ENCODE measurements at places on chromosomes 12 and 14.

DNA sequence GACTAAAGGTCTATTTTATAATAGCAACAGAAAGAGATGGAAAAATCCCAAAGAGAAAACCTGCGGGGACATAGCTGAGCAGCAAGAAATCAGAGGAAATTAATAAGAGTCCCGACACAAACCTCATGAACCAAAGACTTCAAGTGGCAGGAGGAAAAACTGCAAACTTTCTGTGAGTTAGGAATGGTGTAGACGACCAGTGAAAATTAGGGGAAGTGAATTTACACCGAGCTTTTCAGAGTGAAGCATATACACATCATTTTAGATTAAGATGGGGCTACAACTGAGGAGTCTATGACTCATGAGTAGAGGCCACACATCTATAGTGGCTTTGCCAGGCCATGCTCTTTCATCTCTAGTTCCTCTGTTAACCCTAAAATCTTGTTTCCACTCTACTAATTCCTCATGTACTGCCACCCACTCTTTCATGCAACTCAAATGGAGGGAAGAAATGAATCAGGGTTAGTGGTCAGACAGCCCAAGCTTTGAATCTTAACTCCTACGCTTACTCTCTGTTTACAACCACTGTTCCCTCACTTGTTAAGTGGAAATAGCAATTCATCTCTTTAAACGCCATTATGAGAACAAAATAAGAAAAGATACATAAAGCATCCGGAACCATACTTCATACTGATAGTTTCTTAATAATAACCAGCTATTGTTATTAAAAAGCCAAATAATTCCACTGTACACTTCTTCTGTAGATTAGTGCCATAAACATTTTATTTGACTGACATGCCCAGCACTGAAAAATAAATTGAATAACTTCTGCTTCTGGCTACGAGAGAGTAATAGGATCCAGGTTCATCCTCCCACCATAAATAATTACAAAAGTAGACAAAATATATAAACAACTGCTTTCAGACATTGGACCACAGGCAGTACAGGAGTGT is 219.3 kb downstream of the RMST start:
- no peak for ATAC-seq

DNA sequence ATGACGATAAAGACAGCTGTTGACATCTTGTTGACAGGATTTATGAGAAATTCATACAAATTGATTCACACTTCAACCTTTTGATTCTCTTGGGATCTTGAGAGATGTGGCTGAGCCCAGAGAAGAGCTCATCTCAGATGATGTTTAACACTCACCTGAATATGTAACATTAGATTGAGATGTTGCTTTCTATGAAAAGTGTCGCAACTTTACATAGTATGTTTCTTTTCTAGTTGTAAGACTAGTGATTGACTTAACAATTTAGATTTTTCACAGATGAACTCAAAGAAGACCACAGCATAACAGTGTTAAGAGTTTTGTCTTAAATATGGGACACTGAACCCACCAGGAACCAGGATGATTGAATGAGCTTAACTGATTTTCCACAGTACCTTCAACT is 40.6 kb upstream of the P2RX7 start:
- ATAC-seq: no peak

DNA sequence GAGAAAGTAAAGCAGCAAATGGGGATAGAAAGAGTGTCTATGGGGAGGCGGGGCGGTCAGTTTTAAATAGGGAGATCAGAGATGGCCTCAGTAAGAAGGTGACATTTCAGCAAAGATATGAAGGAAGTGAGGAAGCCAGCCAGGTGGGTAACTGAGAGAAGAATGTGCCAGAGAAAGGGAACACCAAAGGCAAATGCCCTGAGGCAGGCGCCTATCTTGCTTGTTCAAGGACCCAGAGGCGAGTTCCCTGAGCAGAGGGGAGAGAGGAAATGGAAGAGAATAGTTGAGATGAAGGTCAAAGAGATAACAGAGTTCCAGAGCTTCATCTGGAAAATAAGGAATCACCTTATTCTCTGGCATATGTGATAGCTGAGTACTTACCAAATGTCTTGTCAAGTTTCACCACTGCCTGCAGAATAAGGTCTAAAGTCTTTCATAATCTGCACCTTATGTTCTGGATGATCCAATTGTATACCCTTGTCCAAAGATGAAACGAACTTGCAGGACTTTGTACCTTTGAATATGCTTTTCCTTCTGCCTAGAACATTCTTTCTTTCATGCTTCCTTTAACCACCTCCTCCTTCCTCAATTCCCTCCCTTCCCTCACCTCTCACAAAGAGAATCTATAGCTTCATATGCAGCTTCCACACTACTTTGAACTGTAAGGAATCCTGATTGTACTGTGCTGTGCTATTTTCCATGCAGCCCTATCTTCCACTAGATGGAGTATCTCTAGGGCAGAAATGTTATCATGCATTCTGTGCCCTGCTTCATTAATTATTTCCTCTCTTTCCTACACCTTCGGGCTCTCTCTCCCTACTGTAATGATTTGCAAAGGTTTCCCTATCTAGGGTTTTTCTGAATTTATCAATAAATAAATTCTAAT is 38.5 kb downstream of the GNPTAB start:
- peak; percentile 71 for ATAC-seq

- ATAC-seq: no peak
These were observed 73.4 kb upstream of the CLEC14A start for GRCh38 chr14:38329246-38329645.

DNA sequence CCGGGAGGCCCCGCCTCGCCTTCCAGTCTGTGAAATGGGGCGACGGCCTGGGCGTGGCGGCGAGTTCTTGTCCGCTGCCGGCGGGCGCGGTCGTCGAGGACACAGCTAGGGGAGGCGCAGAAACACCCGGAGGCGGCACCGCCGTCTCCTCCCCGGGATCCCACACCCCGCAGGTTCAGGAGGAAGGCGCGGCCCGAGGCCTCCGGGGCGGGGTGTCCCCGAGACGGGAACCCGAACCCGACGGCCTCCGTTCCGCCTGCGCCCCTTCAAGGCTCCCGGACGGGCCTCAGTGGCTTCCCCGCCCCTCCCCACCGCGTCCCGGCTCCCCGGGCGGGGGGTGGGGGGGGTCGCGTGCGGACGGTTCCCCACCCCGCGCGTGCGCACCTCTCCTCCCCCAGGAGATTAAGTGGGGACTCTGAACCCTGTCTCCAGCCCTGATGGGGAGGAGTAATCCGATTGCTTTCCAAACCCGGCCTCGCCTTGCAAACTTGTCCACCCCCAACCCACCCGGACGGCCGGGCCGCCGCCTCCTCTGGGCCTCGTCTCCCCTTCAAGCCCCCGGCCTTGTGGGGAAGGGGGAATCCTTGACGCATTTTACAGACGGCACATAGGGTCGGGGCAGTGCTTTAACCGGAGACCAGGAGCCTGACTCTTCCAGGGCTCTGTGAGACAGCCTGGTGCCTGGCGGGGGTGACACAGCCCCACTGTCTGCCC is 35.3 kb upstream of the ANKRD9 start:
- no peak for ATAC-seq

DNA sequence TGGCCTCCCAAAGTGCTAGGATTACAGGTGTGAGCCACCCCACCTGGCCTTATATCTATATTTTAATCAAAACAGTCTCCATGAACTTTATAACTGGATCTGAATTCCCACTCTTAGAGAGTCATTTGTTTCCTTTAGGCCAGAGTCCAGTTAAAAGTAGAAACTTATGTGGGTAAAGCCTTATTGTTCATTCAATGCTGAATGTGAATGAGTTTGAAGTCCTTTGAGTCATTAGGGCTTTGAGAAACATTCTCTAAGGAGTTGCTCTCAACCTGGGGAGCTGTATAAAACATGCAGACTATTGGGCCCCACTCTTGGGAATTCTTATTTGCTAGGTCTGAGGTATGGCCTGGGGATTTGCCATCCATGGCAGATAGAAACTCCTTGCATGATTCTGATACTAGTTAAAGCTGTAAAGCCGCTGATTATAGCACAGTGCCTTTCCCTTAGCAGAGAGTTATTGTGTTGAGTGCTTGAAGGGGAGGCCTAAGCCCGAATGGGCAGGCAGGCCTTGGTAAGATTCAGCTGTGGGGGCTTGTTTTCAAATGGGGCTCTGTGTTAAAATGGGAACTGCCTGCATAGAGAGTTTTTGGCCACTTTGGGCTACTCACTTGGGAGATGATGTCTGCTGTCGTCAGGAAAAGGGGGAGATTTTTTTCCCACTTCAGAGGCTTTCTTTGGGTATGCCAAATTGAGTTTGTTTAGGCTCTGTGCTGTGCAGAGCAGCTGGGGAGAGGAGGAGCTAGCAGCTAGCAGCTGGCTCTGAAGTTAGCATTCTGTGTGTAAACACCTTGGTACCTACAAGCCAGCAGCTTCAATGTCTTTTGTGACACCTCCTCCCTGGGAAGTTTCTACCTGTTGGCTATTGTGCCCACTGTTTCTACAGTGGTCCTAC is 117.5 kb downstream of the DACT1 start:
- ATAC-seq: no peak

DNA sequence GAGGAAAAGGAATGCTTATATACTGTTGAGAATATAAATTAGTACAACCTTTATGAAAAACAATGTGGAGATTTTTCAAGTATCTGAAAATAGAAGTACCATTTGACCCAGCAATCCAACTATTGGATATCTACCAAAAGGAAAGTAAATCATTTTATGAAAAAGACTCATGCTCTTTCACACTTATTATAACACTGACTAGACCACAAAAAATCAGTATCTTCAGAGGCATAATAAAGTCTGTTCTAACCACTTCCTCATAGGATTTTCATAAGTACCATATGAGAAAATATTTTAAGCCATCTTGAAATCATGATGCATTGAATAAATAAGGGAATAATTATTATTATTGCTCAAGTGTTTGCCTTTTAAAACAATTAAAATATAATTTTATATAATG is 90.8 kb downstream of the SLCO1B1 start:
- ATAC-seq: no peak

- no peak for ATAC-seq
These were observed 275.8 kb downstream of the SLC6A15 start for GRCh38 chr12:84636801-84637290.

DNA sequence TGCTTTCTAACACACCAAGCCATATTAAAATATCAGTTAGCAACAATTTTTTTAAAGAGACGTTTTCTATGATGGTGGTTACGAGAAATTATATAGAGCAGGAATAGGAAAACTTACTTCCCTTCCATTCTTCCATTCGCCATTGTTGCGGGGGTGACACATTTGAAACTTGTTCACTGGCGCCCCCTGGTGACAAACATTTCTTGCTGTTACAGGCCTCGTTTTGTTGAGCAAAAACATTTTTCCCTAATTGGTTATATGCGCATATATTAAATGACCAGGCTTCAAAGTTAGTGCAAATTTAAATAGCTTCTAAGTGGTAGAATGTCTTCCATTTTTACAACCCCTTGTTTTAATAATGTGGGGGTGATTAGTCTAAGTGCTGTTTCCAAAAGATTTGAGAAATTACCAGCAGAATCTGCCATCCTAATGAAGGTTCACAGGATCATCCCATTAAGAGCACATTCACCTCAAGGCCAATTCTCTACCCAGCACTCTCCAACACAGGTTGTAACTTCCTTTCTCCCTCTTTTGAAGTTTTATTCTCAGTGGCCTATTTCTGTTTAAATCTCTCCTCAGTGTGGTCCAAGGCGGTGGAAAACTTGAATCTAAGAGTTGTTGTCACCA is 1124.7 kb downstream of the FLRT2 start:
- ATAC-seq: peak; percentile 81

DNA sequence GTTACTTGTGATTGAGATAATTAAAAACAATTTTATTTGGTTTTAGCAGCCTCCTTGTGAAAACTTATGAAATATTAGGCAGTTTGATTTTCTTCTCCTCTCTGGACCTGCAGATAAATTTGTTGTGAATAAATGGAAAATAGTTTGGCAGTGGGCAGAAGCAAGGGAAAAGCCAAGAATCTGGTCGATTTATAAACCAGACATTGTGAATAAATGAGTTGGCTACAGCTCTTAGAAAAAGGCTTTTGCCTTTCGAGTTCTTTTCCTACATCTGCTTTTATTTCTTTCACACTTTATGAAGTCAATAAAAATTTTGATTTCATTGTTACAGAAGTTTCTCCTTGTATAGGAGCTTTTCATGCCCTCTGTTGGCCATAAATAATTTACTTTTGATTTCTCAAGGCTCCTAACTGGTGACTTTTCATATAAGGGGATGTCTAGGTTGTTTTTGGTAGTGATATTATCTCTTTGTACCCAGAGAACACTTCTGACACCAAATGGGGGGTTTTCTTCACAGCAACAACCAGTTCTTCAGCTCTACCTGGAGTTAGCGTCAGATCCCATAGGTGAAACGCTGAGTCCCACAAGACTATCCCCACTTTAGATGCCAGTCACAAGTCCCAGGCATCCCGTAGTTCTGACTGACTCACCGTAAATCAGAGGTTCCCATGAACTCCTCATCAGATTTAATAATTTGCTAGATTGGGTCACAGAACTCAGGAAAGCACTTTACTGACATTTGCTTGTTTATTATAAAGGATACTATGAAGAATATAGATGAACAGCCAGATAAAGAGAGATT is 136.5 kb upstream of the DNM1L start:
- no peak for ATAC-seq

DNA sequence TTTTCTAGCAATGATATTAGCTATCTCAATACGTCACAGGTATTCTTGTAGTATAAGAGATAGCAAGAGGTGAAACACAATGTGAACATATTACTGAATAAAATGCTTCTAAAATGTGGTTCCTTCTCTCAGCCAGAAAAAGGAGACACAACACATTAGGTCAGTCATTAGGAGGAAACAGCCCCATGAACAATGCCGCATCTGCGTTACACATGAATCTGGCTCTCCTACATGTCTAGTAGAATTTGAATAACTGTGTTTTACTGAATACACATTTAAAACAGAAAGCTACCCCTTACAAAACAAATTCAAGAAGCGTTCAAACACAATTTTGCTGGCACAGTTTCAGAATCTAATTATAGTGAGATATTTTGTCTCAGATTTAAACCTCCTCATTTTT is 51.6 kb downstream of the EFCAB11 start:
- ATAC-seq: peak; percentile 63

DNA sequence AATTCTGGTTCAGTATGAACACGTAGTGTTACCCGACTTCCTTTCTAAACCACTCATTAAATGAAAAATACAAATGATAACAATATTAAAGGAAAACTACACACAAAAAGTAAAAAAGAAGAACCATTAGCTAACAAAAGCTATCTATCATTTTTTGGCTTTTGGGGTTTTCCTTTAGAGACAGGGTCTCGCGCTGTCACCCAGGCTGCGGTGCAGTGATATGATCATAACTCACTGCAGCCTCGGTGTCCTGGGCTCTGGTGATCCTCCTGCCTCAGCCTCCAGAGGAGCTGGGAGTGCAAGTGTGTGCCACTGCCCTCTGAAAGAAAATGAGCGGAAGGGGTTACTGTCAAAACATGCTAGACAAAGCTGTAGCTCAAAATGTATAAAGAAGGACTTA is 238.2 kb upstream of the AVPR1A start:
- no peak for ATAC-seq

- peak; percentile 38 for ATAC-seq
These were observed 133.2 kb downstream of the SCARB1 start for GRCh38 chr12:124730455-124730932.

- ATAC-seq: no peak
These were observed 11.8 kb upstream of the KRAS start for GRCh38 chr12:25262389-25263074.

DNA sequence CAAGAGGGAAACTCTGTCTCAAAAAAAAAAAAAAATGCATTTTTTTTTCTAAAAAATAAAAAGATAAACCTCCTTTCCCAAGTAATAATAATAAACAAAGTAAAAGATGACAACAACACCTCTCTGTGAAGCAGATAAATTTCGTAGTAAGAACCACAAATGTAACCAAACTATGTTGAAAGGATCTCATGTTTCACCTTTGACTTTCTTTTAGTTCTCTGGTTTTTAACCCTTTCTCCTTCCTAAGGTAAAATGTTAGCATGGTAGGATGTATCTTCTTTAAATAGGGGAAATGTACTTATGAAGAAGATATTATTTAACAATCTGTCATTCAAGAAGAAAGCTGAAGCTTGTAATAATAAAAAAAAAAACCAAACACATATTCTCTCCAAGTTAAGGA is 1.8 kb upstream of the KLHL42 start:
- no peak for ATAC-seq
